Mononuclear cell (primary cell): ENCODE measurements at places on chromosomes 6 and 20. TPM values are rescaled to one million over a fixed set of nuclear protein-coding genes. Genes with fewer than 3 reads are reported as not detected.

Gene BNIP5
- total RNA-seq = not detected

Gene CRIP3
- total RNA-seq = 0.84 TPM

Gene LKAAEAR1
- total RNA-seq = 0.42 TPM

Gene EBF4
- total RNA-seq = 0.63 TPM

Gene LATS1
- total RNA-seq = 32.2 TPM

Gene CST3
- total RNA-seq = 486 TPM

Gene FAXC
- total RNA-seq = not detected

Gene LST1
- total RNA-seq = 200 TPM

Gene C6orf15
- not detected for total RNA-seq

Gene LTB
- 191 TPM for total RNA-seq

Gene CEP162
- 6.3 TPM for total RNA-seq

Gene C6orf52
- not detected for total RNA-seq

Gene SPATA25
- 0.52 TPM for total RNA-seq

Gene UFL1
- 24.9 TPM for total RNA-seq

Gene OR2B6
- total RNA-seq = not detected
